Progenitor cell of endocrine pancreas (in vitro differentiated cells): ENCODE measurements at places on chromosomes 2 and 18.

- no peak for DNase-seq
These were observed 83.2 kb downstream of the LAMA3 start for GRCh38 chr18:23772327-23773024.

GRCh38 chr2:22557406-22557805, 827.6 kb upstream of the KLHL29 start:
- no peak for DNase-seq

- no peak for DNase-seq
These were observed 22.1 kb downstream of the OTOF start for GRCh38 chr2:26455670-26456439.

DNA sequence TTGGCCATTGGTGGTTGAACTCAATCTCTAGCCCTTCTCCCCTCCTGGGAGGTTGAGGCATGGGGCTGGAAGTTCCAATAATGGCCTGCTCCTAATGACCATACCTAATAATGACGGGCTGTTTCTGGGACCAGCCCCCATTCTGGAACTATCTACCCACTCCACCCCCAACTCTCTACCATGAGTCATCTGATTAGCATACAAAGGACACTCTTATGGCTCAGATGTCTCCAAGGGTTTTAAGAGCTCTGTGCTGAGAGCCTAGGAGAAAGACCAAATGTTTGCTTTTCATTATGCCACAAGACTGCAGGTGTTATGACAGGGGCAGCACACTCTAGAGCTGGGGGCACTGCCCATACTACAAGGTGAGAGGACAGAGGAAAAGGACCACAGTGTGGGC, 137.0 kb upstream of the NCKAP5 start:
- DNase-seq = no peak

GRCh38 chr2:86825036-86825692, 34.5 kb upstream of the CD8A start:
- no peak for DNase-seq

- DNase-seq = no peak
These were observed 486.3 kb upstream of the FSHR start for GRCh38 chr2:49640630-49641029.

- DNase-seq = no peak
These were observed 149.7 kb upstream of the CAPN13 start for GRCh38 chr2:30956995-30957394.

GRCh38 chr2:207480521-207481040, 49.2 kb upstream of the CREB1 start:
- DNase-seq = no peak

DNA sequence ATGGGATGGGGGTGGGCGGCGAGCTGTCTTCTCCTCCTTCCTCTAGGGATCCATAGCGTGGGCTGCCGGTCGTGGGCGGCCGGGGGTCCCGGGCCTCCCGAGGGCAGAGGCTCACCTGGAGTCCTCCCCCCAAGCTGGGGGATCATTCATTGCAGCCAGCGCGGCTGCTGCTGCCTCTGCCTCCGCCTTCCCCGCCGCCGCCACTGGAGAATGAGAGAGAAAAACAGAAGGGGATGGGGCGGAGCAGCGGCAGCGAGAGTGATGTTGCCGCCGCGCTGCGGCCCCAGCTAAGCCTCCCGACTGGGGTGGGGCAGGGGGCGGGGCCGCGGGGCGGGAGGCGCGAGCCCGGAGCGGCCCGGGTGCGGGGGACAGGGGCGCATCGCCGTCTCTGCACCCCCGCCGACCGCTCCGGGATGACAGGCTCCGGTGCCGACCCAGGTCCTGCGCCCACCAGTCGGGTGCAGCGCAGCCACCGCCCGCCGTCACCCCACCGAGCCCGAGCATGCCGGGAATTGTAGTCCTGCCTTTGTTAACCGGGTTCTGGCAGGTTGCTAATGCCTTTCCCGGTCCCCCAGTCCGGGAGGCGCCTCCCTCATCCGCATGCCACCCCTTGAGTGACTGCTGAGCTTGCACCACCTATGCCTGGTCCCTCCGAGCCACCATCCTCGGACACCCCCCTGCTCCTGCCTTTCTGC, at the start of gene KIF3C:
Gene KIF3C (minus strand): TSS at position 225 of the 695 bp plus-strand sequence. CDS start 580 bp downstream, outside the sequence.
- DNase-seq = peak; percentile 59

DNA sequence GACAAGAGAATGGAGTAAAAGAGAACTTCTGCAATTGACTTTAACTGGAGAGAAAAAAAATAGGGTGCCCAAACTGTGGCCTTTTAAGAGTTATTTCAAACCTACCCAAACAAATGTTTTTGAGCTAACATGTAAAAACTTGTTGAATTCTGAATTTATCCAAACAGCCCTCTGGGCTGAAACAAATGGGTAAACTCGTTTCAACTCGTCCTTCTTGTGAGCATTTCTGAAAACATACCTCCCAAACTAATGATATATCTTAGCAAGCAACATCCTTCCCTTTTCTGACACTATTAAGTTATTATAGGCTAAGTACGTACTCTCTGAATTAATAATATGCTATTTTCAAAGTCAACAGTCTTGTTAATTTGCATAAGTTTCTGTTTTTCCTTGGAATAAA, 793.0 kb upstream of the ACVR2A start:
- no peak for DNase-seq

- DNase-seq = no peak
These were observed 135.1 kb upstream of the SMAD2 start for GRCh38 chr18:48065601-48065995.

DNA sequence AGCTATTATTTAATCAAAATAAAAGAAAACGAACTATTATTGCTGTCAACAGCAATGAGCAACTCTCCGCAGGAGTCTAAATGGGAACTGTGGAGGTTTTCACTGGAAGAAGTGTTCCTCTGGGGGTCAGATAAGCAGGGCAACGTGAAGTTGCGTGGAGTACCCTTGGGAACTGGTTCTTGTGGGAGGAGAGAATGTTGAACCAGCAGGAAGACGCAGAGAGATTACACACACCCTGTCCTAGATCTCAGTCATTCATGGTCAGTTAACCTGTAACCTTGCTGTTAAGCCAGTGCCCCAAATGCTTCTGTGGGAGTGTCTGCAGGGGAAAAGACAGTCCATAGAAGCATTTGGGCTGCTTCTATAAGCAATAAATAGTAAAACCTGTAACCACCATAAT, 20.4 kb upstream of the CABLES1 start:
- no peak for DNase-seq

- DNase-seq = no peak
These were observed 242.1 kb upstream of the RGPD4 start for GRCh38 chr2:107584577-107584976.

- DNase-seq = no peak
These were observed 35.7 kb downstream of the STEAP3 start for GRCh38 chr2:119259296-119259860.

- no peak for DNase-seq
These were observed 25.7 kb upstream of the GATA6 start for GRCh38 chr18:22143347-22144340.

DNA sequence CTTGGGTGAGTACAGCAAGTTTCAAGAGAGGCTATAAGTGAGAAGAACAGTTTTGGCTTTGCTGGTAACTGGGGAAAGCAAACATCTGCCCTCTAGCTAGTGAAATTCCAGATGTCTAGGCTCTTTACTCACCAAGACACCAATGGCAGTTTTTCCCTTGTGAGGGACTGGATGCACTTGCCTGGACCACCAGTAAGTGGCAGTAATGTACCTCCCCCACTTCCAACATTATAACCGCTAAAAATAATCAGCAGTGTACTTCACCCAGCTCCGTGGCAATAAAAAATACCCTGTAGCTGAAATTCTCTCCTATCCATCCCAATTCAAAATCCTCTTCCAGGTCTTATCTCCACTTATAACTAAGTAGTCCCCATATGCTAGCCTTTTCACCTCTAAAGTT, 383.9 kb downstream of the ARHGAP15 start:
- DNase-seq = no peak

DNA sequence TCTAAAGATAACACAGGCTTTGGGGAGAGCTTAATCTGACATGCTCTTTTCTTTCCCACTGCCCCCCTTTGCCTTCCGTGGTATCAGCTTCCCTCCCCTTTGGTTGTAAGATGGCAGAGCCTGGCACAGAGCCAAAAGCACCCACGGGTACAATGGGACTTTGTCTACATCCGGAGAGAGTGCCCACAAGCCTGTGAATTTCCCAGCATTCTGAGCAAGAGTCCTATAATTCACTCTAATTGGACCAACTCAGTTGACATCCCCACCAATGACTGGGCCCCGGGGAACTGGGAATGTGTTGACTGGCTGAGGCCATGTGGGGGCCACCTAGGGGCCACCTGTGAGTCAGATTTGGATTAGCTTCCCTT, 20.1 kb upstream of the C2orf72 start:
- DNase-seq = no peak

DNA sequence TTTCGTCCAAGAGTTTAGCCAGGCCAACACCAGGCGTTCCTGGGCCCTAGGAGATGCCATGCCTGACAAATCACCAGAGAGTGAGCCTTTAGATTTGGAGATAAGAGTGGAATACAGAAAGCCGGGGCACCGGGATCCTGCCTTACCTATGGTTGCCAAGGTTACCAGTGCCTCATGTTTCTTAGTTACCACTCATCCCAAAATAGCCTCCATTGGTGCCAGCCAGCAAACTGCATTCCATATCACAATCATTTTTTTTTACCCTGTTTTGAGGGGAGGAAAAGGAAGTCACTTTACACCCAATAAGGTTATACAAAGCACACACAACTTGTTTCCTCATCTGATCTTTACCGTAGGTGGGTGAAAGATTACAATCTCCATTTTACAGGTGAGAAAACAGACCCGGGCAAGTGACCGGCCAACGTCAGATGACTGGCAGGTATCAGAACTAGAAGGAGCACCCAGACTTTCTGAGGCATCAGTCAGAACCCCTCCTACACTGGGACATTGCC, 48.3 kb upstream of the PDIA6 start:
- DNase-seq = no peak

- DNase-seq = no peak
These were observed 31.6 kb upstream of the CCBE1 start for GRCh38 chr18:59728816-59729215.

- DNase-seq = no peak
These were observed 172.0 kb downstream of the SLC4A10 start for GRCh38 chr2:161796192-161796591.

DNA sequence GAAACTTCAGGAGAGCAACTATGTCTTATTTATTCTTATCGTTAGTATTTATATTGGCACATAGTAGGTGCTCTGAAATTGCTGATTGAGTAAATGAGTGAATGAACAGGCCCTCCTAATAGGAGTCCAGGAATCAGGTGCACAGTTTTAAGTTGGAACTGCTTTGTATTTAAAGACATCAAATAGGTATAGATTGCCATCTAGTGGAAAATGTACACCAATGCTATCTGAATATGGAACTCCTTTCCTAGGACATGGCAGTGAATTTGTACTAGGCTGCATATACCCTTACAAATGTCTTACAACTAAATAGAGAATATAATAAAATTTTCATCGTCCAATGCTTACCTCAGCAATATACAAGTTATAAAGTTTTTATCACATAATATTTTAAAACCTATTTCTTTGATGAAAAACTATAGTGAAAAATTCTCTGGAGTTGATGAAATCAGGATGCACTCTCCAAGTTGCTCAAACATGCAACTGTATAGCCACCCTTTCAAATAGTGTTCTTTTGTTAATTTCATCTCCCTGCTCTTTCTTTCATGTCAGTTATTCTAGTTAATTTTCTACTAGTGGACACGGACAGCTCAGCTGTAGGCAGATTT, 318.9 kb upstream of the SYT4 start:
- no peak for DNase-seq

GRCh38 chr2:23649819-23650218, 264.8 kb downstream of the KLHL29 start:
- no peak for DNase-seq

GRCh38 chr2:160876765-160877164, 283.5 kb upstream of the TANK start:
- DNase-seq = no peak

DNA sequence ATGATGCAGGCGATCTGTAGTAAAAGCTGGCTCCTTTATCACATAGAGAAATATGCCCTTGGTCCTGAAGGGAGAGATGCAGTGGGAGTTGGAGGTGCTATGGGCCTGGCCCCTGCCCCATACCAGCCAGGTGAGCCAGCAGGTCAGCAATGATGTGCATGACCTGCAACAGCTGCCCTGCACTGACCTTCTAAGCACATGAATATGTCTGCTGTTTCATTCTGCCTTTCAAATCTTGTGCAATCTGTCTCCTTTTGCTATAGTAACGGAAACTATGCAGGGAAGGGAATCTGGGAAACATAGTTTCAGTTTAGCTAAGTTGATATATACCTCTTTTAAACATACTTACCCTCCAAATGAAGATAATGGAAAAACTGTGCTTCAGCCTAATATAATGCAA, 235.2 kb downstream of the TDRD15 start:
- DNase-seq = no peak

- DNase-seq = peak; percentile 77
These were observed 1.0 kb upstream of the B4GALT6 start for GRCh38 chr18:31685097-31686082.

- DNase-seq = no peak
These were observed 47.3 kb upstream of the MRPL33 start for GRCh38 chr2:27724191-27724590.

DNA sequence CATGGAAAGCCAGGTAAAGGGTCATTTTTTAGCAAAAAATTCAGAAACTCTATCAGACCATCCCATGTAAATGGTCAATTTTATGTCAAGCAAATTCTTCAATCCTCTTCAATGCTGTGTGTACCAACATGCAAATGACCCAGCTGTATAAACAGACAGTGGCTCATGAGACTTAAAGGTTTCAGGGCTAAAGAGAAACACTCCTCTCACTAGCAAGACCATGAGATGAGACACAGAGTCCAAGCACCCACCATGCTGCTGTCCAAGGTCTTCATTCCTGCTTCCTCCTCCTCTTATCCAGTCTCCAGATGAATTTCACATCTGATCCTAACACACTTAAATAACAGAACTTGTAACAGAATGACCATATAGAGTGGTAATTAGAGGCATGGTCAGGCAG, 30.8 kb upstream of the ONECUT2 start:
- DNase-seq = no peak

DNA sequence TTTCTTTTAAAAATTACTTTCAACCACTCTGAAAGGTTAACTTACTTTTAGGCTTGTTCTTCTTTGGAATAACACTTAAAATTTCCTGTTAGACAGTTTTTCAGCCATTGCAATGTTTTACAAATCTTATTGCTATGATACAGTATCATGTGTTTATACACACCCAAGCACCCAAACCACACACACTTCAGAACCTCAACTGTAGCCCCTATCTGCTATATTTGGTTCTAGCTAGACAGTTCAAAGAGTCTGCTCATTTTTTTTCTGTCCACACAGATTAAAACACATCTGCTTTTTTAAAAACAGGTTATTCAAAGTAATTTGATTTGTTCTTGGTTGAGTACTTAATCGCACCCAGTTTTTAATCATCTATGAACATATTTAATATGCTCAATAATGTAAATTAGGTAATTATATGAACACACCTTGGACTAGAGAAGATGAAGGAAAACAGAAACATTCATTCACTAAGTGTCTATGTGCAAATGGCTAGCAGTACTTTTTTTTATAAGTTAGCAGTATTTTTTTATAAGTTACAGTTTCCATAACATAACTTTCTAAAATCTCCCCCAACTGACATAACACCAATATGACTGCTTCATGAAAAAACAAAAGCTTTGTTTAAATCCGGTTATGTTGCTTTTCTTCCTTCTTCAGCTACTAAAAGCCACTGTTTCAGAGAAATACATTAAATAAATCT, 17.6 kb downstream of the FBXO11 start:
- no peak for DNase-seq

- DNase-seq = no peak
These were observed 21.9 kb downstream of the ANTXR1 start for GRCh38 chr2:69034845-69035244.

GRCh38 chr2:98899041-98899702, 36.9 kb downstream of the CRACDL start:
- DNase-seq = no peak
